ENCODE measurements at places on chromosomes 12 and 14. TPM values are rescaled to one million over a fixed set of nuclear protein-coding genes. Genes with fewer than 3 reads are reported as not detected.
A peak's percentile ranks its signal among the peaks of the same experiment; 100 is the strongest.

ST8SIA1 gene
- not detected for total RNA-seq

GLS2 gene
- 12.2 TPM for total RNA-seq

GRCh38 chr12:53234271-53234914 lies 2.4 kb upstream of the RARG start:
- no peaks in the 10 kb centered on the region for H3K36me3 ChIP-seq
- no peak for DNase-seq
- peaks cover 54% of the 10 kb centered on the region for H3K27me3 ChIP-seq
- no peak overlapping the region for H3K4me3 ChIP-seq
- H3K4me1 ChIP-seq, result peaks cover 38% of the 10 kb centered on the region
- H3K27ac ChIP-seq, result no peak overlapping the region

DNA sequence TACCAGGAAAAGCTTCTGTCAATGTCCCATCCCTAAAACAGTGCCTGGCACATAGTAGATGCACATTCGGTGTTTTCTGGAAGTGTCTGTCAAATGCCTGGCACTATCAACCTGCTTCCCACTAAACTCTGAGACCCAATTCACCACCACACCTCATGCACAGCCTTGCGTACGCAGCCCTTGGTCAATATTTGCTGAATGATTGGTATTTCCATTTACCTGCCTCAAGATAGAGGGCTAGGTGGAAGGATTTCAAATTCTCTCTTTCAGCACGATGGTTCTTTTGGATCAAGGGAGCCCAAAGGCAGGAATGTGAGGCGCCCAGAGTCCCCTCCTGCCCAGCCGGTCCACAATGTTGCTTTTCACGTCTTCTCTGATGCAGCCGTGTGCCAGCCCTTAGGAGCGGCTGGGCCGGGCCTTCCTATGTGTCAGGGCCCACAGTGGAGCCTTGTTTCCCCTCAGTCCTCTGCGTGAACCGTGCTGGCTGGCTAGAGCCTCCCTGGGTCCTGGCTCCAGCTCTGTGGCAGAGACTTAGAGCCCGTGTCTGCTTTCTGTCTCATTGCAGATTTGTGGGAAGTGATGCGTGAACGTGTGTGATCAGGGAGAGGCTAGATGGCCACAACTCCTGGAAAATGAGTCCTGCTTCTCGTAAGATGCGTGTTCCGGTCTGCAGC lies 99.9 kb upstream of the RFLNA start:
- no peaks in the 10 kb centered on the region for H3K36me3 ChIP-seq
- H3K4me3 ChIP-seq, result no peak overlapping the region
- no peaks in the 10 kb centered on the region for H3K27me3 ChIP-seq
- no peaks in the 10 kb centered on the region for H3K4me1 ChIP-seq
- no peak for DNase-seq

GRCh38 chr12:116455540-116456329 lies 103.4 kb upstream of the MAP1LC3B2 start:
- no peak overlapping the region for H3K27ac ChIP-seq
- H3K36me3 ChIP-seq, result no peaks in the 10 kb centered on the region
- H3K4me3 ChIP-seq, result no peak overlapping the region
- no peak for DNase-seq

- H3K4me3 ChIP-seq, result no peak overlapping the region
- no peaks in the 10 kb centered on the region for H3K36me3 ChIP-seq
- H3K27me3 ChIP-seq, result no peaks in the 10 kb centered on the region
- no peak for DNase-seq
- no peak overlapping the region for H3K27ac ChIP-seq
Measured at GRCh38 chr12:54427106-54427505, 8.0 kb upstream of the ITGA5 start.

DNA sequence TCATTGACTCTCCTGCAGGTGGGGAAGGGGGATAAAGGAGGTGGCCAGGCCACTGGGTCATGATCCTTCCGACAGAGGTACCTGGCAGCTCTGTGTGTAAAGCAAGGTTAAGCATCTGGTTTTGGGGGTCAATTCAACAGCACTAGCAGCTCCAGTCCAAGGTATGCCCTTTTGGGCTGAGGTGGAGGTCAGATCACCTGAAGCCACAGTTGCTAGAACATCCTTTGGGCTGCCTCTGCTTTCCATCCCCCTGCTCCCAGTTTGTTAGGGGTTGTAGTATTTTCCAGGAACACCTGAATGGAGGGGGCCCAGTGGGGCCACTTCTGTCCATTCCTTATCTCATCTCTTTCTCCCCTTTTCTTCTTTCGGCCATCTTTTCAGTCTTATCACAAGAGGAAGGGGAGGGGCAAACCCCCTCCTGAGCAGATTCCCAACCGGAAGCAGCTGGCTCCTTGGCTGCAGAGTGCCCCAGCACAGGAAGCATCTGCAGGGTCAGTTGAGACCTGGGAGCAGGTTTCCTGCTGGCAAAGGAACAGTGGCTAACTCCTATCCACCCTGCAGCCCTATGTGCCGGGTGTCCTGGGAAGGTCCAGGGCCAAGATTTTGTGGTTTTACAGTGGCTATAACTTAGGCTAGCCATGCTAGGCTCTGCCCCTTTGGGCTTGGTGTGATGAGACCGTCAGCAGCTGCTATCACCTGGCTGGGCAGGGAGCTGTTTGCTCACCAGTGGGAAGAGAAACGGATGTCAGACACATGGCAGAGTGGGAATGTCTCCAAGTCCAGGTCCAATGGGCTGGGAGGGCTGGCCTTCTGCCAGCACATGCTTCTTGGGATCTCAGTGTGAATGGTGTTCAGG lies 40.2 kb downstream of the SH2B3 start:
- H3K4me3 ChIP-seq, result no peak overlapping the region
- no peak for DNase-seq
- H3K36me3 ChIP-seq, result peaks cover 42% of the 10 kb centered on the region
- H3K4me1 ChIP-seq, result no peaks in the 10 kb centered on the region

DNA sequence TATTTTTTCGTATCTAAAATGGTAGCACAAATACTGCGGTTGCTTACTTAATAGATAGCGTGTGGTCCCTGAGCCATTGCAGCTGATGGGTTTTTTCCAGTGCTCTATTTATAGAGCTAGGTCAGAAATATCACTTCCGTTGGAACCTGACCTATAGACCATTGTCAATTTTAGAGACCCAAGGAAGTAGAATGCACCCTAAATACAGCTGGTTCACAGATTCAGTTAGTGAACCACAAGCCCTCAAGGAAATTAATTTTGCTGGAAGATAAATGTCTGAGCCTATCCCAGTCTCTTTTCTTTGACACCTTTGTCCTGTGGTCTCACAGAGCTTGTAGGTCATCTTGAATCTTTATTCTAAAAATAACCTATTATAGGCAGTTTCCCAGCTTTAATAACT lies 391.0 kb downstream of the ZFP36L1 start:
- no peak overlapping the region for H3K27ac ChIP-seq
- H3K27me3 ChIP-seq, result no peaks in the 10 kb centered on the region
- peaks cover 13% of the 10 kb centered on the region for H3K4me1 ChIP-seq

- no peak for DNase-seq
- peaks cover 20% of the 10 kb centered on the region for H3K4me1 ChIP-seq
- H3K27ac ChIP-seq, result no peak overlapping the region
- no peaks in the 10 kb centered on the region for H3K36me3 ChIP-seq
Measured at GRCh38 chr12:122184517-122184916, 1.6 kb downstream of the LRRC43 start.

GRCh38 chr14:93262446-93262845 lies 55.4 kb downstream of the UBR7 start:
- peaks cover 25% of the 10 kb centered on the region for H3K36me3 ChIP-seq
- no peaks in the 10 kb centered on the region for H3K27me3 ChIP-seq
- peaks cover 12% of the 10 kb centered on the region for H3K4me1 ChIP-seq
- H3K4me3 ChIP-seq, result no peak overlapping the region
- no peak for DNase-seq
- no peak overlapping the region for H3K27ac ChIP-seq

- no peak overlapping the region for H3K27ac ChIP-seq
- no peak overlapping the region for H3K4me3 ChIP-seq
- DNase-seq, result no peak
Measured at GRCh38 chr14:96568621-96569020, 66.4 kb downstream of the PAPOLA start.

- H3K27ac ChIP-seq, result no peak overlapping the region
- peaks cover 61% of the 10 kb centered on the region for H3K4me1 ChIP-seq
- DNase-seq, result no peak
- H3K4me3 ChIP-seq, result peak overlapping the region; percentile 84
- H3K36me3 ChIP-seq, result no peaks in the 10 kb centered on the region
Measured at GRCh38 chr14:75980856-75981255, 939 bp downstream of the TGFB3 start.

DNA sequence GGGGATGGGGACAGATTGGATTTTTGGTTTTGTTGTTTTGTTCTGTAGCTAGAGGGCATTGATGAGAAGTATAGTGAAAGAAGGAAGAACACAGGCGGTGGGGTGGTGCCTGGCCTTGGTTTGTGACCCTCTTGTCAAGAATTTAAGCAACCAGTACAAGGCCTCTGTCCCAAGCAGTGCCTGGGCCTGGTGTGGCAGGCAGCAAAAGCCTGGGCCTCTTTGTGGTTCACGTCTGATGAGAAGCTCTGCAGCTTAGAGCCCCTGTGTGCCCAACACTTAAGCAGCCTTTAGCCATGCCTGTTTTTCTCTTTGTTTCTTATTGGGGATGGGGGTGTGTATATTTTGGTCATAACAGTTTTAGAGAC lies 98.0 kb downstream of the PPP2R5C start:
- H3K4me1 ChIP-seq, result no peaks in the 10 kb centered on the region
- peaks cover 6% of the 10 kb centered on the region for H3K36me3 ChIP-seq
- H3K27ac ChIP-seq, result no peak overlapping the region
- no peaks in the 10 kb centered on the region for H3K27me3 ChIP-seq
- no peak for DNase-seq

DNA sequence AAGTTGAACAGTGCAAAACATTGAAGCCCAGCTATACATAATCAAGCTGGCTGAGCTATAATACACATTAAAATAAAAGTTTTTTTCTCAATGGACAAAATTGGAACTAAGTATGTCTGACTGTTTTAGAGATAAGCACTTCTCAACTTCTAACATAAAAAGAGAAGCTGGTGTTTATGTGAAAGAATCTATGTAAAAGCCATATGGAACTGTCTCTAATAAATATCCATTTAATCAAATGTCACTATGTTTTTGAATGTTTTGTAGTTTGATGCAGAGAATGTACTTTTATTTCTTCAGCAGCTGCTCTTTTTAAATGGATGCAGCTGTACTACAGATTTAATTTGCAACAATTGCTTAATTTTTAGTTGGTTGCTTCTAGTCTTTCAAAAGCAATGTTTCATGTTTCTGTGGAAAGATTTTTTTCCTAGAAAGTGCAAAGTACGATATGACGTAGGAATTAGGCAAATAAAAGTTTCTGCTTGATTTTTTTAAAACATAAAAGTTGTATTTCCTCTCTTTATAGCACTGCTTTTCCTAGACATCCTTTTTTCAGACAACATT lies 114.2 kb downstream of the PDE3A start:
- 0 out of 2 replicates have a peak, but pooled peaks cover 4% of the 10 kb centered on the region for H3K4me1 ChIP-seq
- H3K27me3 ChIP-seq, result no peaks in the 10 kb centered on the region
- no peak overlapping the region for H3K4me3 ChIP-seq
- DNase-seq, result peak; percentile 2
- H3K27ac ChIP-seq, result no peak overlapping the region

- no peaks in the 10 kb centered on the region for H3K27me3 ChIP-seq
- H3K4me1 ChIP-seq, result peaks cover 23% of the 10 kb centered on the region
- peak; percentile 55 for DNase-seq
- peak overlapping the region; percentile 6 for H3K27ac ChIP-seq
Measured at GRCh38 chr14:37745657-37746056, 150.2 kb downstream of the TTC6 start.
